AG09319 (cell line): ENCODE measurements at places on chromosomes 5 and 9.

DNA sequence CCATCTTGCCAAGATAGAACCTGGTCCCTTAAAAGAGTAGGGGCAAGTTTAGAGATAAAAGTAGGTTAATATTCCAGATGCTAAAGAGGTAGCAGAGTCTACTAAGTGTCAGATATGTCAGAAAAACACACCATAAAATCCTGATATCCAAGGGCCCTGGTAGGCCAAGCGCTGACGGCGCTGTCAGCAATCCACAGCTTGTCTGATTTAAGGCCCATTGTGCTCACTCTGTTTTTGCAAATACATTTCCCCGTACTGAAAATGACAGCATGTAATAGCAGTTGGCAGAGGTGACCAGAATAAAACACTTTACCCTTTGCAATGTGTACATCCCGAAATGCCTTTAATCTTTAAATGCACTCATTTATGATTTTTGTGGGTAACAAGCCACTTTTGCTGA, 9.9 kb upstream of the NUDT12 start:
- no peak for DNase-seq

DNA sequence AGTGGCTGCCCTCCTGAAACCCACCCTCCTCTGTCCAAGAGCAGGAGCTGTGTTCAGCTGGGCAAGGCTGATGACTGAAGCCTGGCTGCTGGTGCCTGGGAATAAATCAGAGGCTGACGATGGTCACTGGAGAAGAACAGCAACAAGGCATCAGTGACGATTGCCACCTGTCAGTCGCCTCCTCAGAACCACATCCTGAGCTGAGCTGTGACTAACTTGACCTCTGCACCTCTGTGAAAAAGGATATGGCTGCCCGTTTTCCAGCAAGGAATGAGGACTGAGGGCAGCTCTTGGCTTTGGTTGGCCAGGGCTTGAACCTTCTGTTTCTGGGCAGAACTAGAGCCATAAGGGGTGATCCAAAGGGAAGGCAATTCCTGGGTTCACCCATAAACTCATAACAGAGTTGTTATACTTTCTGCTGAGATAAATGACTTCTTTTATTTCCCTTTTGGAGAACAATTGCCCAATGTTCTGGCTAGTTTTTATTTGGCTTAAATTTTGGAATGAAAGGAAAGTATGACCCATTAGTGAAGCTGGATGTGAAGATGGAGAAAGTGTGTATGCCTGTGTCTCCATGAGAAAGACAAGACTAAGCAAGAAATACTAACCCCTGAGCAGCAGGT, 40.1 kb downstream of the TRIP13 start:
- DNase-seq, result no peak

GRCh38 chr9:101527066-101527465, 6.6 kb upstream of the RNF20 start:
- no peak for DNase-seq

DNA sequence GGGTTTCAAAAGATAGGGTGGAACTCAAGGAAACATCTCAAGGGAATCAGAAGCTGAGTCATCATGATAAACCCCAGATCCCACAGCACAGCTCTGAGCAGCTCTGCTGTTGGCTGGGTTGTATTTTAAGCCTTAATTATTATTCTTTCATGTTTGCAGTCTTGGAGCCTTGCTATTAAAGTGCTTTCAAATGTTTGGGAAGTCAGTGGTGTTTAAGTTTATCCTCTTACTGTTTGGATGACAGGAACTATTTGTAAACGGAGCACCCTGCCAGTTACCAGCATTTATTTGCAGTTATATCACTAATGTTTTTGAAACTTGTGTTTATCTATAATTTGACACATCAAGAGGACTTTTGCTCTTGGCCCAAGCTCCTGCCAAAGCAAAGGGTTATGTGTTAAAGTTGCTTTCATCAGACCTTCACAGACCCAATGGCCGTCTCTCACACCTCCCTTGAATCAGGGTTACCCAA, 141.1 kb upstream of the SPDL1 start:
- peak; percentile 47 for DNase-seq

DNA sequence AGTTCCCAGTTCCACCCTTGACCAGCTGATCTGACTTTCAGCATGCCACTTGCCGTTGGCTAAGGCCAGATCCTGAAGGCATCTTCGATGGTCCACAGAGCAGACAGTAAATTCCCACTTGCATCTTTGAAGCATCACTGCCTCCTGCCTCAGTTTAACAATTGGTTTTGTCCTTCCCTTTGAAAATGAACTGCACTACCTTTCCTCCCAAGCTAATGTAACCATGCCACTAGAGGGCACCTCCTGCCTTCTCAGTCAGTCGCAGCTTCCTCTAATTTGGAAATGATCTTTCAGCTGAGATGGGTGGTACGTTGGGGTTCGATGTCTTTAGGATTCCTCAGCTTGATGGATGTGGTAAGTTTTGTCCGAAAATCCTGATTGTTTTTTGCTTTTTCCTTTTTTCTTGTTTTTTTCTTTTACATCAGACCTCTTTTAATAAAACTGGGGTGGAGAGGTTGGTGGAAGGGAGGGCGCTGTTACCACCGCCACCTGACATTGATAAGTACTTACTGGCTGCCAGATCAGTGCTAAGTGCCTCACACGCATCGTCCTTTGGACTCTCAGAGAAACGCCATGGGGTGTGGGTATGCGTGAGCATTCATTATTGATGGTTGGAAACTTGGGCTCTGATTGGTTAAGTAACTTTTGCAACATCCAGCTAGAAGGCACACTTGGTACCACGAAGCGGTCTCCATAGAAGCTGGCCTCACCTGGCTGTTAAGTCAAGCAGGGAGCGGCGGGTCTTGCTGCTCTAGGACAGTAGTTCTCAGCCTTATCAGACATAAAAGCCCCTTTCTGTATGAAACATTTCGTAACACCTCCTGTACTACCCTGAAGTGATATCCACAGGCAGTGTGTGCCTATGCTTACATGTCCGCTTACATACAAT, 16.9 kb downstream of the PTTG1 start:
- DNase-seq, result peak; percentile 23

DNA sequence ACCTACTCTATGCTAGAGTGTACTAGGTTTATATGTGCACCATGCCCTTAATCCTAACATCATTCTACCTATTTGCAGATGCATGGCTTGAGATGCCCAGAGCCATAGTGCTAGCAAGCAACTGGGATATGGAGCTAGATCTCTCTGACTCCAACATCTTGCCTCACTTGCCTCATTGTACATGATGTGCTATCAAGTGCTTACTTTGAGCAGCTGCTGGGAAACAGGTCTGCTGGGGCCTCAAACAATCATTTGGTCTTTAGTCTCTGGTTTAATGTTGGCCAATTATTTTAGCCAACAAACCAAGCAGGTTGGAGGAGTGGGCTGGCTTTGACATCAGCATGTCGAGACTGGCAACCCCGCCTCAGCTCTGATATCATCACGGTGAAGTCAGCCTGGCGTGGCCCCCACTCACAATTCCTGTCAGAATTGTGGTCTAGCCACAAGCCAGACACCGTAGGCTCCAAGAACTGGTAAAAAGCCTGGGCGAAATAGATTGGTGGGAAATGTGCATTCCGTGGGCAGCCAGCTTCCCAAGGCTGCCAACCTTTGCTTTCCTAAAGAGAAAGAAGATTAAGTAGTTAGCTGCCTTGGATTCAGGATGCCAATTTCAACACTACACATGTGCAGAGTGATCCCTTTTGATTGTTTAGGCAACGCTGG, 21.1 kb upstream of the GAS1 start:
- no peak for DNase-seq

DNA sequence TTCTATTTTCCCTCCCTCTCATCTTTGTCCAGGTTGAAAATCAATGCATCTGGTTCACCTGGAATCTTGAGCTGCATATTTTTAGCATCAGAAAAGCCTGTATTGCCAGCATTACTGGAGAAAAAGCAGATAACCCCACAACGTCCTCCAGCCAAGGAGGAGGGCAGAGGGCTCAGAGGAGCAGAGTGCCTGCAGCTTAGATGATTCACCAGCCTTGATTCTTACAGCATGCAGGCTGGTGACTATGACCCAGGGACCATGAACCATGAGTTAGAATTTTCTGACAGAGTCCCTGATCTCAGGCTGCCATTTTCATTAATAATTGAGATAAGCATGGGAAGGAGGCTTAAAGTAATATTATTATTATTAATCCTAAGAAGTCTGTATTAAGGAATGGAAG, 278.2 kb downstream of the BRINP1 start:
- DNase-seq, result no peak
